ENCODE measurements at places on chromosomes 1 and 21.

- no peak for DNase-seq
These were observed 33.8 kb upstream of the IL20 start for GRCh38 chr1:206831650-206832049.

GRCh38 chr1:22484706-22485345, 33.2 kb downstream of the ZBTB40 start:
- DNase-seq: no peak

DNA sequence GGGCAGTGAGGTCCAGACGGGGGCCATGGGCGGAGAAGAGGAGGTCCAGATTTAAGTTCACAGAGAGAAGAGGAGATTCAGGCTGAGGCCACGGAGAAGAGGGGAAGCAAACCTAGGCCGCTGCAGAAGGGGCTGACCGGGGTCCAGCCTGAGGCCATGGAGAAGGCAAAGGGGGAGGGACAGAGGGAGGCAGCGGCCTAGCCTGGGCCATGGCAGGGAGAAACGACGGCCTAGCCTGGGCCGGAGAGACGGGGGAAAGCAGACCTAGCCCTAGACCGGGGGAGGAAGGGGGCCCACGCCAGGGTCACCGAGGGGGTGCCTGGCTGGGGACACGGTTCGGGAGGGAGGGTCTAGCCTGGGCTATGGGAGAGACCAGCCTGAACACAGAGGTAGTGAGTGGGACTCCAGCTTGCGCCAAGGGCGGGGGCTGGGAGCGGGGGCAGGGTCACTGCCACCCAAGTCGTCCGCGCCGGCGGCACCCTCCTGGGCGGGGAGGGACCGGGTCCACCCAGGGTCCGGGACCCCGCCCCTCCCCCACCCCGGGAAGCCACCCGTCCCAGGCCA, 459 bp downstream of the CAPZB start:
- DNase-seq: no peak

- DNase-seq: peak; percentile 43
These were observed 539 bp downstream of the LAMC1 start for GRCh38 chr1:183023601-183024316.

GRCh38 chr1:154715385-154715784, 107.4 kb upstream of the ADAR start:
- DNase-seq: no peak

GRCh38 chr1:234701737-234702341, 91.9 kb upstream of the IRF2BP2 start:
- no peak for DNase-seq

- DNase-seq: no peak
These were observed 13.4 kb downstream of the DRAXIN start for GRCh38 chr1:11704691-11705475.

DNA sequence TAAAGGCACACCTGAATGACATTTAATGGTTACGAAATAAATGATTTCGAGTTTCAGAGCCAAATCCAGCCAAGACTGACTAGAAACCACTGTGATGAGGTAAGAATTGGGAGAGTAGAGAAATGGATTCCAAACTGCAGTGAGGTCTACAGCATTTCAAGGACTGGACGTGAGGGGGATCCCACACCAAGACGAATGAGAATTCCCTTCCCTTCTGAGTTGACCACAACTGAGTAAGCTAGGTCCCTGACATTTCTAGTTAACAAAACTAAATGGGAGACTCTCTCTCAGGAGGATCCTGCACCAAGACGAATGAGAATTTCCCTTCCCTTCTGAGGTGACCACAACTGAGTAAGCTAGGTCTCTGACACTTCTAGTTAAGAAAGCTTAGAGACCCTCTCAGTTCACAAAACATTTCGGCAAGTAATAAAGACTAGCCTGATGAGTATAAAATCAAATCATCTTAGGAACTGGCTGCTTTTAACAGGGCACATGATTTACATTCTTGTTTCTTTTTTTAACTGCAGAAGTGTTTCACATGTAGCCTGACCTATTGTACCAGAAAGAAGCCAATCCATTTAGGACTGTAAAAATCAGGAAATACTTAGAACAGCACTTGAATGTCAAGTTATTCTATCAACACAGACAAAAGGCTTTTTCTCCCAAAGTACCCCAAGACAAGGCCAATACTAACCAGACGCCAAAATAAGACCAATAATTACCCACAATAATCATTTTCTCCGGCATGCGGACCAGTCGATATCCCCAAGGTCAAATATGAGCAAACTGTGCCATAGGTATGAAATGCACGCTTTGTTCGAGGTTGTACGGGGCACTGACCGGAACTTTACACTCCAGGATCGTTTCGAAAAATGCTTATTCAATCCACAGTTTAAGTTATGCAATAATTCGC, 1.4 kb upstream of the SPATA1 start:
- DNase-seq: no peak

- peak; percentile 6 for DNase-seq
These were observed 16.9 kb downstream of the RPTN start for GRCh38 chr1:152141971-152142584.

GRCh38 chr1:160117709-160118183, 2.2 kb downstream of the ATP1A2 start:
- peak; percentile 86 for DNase-seq

DNA sequence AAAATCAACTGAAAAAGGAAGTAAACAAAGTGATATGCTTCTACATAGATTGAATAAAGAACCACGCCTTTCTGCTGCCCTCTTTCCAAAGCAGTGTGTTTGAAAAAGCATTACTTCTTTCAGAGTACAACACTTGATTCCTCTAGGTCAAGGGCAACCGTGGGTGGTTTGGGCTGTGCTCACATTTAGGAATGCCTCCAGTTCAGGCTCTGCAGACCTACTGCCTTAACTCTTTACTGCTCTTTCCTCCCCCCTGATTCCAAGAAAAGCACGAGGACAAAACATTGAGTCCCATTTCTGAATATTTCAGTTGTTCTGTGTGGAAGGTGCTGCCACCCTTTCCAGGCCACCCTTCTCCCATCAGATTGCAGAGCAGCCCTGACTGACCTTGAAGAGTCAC, 45.2 kb downstream of the ADAMTS1 start:
- DNase-seq: no peak

DNA sequence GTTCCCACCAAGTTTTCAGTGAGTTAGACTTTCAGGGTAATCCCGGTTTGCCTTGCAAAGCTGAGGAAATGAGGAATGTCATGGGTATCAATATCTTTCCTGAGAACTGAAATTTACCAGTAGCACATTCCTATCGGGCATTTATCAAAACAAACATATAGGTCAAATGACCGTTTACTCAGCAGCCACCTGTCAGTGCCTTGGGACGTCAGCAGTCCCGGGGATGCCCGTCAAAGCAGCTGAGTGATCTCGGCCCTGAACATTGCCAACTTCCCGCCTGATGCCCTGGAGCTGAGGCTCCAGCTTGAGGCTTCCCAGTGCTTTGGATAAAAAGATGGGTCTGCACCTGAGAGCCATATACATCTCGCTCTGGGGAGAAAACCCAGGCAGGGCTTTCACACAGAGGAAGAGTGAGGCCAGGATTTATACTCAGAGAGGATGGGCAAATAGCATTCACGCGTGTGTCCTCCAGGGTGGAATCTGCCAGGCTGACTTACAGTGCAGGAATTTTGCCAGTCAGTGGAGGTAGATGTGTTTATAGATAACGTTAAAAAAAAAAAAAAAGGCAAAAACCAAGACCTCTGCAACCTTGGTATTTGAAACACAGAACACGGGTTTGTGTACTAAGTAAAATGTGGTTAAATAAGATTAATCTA, 435.7 kb upstream of the VAMP3 start:
- no peak for DNase-seq

DNA sequence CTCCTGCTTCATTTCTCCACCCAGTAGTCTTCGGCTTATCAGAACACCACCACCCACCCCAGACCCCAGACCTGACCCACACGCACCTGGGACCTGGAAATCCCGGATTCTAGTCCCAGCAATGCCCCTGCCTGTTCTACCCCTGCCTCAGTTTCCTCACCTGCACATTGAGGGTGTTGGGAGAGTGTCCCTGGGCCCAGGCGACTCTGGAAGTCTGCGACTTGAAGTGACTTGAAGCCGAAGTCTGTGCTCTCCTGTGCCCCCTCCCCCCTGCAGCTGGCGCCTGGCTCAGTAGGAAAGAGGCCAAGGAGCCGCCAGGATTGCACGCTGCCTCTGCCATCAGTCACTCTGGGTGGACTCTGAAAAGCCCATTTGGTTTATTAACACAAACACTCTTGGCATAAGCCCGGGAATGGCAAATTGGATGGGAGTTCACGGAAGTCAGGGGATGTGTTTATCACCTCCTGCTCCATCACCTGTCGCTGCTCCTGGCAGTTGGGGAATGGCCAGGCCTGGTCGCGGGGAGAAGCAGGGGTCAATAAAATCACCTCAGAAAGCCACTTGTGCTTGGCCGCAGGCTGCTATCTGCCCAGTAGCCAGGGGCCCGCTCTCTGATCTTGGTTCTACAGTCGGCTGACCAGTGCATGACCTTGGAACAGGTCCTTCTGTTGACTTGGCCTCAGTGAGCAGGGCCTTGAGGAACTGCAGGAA, 132.7 kb downstream of the ACTL8 start:
- DNase-seq: no peak

DNA sequence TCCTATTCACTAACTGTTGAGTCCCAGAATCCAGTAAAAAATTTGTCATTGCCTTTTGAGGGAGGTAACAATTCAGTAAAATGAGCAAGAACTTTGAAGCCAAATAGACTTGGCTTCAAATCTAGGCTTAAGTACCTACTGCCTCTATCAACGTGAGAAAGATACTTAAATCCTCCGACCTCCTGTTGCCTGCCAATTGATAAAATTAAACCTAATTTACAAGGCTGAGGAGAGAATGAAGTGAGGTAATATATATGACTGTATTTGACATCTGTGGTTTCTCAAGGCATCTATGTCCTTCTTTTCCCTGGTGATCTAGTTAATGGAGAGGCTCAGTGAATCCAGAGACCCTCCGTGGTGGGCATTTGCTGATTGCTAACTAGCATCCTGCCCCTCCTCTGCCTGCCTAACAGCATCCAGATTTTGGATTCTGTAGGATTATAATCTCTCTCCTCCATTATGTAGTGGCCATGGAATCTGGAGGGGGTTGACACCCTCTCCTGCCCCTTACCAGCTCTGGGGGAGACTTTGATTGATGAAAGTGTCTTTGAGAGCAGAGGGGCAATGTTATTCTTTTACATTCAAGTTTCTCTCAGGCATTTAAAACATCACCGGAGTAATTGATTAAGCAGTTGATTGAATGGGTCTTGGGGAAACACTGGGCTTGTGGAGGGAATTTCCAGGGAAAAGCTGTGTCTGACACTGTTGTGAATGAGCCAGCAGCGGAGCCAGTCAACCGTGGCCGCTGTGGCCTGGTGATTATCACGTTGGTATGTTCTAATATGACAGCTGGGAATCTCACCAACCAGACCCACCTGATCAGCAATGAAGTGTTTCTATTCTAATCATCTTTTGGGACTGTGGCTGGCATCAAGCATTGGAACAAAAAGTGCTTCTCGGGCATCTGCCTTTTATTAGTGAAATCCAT, 140.7 kb upstream of the FAM78B start:
- DNase-seq: no peak

- no peak for DNase-seq
These were observed at the start of gene STYXL2 for GRCh38 chr1:167093846-167094516. TSS of gene STYXL2 (plus strand) at chr1:167094075. CDS start at chr1:167094850, 775 bp downstream.

DNA sequence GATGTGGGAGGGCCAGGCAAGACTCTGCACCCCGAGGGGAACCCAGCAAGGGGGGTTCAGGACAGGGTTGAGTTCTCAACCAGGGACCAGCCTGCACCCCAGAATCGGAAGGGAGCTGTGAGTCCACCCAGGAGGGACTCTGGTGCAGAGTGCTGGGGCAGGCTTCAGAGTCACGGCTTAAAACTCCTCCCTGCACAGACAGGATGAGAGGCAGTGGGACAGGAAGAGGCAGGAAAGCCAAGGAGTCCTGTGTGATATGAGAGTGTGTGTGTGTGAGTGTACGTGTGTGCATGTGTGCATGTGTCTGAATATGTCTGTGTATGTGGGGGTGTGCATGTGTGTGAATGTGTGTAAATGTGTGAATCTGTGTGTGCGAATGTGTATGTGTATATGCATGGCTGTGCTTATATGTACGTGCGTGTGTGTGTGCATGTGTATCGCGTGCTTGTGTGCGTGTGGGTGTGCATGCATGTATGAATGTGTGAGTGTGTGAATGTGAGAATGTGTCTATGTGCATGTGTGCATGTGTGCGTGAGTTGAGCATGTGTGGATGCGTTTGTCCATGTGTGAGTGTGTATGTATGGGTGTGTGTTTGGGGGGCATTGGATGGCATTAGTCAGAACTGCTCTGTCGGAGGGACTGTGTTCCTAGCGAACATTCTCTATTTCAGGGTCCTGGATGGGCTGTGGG, 52.2 kb downstream of the UMODL1 start:
- no peak for DNase-seq

GRCh38 chr1:7298749-7299151, 472.3 kb upstream of the VAMP3 start:
- DNase-seq: no peak

GRCh38 chr1:93746021-93746812, 64.6 kb upstream of the BCAR3 start:
- no peak for DNase-seq

DNA sequence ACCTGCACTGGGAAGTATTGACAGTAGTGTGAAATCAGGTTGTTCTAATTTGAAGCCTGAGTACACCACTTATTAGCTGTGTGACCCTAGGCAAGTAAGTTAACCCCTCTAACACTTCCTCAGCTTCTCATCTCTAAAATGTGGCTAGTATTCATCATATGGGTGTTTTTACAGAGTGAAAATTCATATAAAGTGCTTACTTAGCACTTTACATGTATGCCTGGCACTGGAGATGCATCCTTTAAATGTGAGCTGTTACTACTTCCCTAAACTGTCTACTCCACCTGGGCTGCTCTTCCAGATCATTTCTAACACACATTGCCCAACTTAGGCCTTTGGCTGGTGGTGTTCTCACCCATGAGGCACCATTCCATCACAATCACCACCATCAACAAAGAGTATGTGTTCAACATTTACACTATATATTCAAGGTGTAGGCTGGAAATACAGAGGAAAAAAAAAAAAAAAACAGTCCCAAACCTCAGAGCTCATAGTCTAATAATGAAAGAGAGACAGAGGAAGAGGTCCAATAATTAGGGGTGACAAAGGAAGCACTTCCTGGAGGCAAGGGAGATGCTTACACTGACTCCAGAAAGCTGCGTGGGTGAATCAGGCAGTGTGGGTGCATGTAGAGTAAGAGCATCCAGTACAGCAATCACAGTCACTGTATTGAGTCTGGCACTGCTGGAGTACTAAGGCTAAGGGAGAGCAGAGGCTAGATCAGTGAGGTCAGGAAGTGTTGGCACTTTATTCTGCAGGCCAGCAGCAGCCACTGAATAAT, 3.6 kb downstream of the STX6 start:
- DNase-seq: no peak
